ENCODE measurements at places on chromosomes 7 and 10.

DNA sequence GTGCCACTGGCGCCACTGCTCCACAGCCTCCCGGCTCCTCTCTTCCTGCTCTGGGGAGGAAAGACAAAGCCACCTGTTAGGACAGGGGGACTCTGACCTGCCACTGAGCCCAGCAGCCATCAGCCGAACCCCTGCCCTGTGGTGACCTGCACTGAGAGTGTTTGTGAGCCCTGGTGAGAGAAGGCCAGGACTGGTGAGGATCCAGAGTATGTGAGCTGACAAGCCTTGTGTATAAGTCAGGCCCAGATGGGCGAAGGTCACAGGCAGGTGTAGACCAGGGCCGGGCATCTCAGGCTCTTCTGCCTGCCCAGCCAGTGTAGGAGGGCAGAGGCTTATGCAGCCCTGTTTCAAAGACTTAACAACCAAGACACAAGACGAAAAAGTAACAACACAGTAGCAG, 12.0 kb downstream of the UCMA start:
- no peak for DNase-seq

DNA sequence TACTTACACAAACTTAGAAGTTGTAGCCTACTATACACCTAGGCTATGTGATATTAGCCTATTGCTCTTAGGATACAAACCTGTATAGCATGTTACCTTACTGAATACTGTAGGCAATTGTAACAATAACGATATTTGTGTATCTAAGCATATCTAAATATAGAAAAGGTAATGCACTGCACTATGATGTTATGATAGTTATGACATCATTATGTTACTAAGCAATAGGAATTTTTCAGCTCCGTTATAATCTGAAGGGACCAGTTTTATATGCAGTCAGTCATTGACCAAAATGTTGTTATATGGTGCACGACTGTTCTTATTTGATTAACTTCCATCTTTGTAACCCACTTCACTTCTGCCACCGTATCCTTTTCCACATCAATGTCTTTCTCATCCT, 62.0 kb downstream of the CCSER2 start:
- DNase-seq = no peak

DNA sequence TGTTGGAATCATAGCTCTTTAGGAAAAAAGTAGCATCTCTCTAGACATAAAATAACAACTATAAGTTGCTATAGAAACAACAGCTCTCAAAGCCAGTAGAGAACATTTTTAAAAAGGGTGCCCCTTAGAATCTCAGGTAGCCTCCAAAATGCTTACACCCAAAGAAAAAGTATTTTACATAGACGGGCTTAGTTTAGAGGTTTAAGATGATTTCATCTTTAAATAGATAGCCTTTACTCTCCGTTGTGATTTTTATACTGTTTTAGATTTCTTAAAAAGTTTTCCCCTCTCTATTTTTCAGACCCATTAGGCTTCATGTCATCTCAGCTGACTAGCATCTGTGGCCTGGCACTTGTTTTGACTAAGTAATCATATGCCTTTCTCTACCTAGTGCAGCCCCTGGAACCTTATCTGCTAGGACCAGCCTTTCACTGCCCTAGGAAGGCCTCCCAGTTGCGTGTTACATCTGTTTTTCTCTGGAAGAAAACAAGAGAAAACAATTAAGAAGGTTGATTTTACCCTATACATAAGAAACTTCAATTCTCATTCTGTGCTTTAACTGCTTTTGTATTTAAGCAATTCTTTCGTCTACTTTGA, 6.9 kb upstream of the BPGM start:
- no peak for DNase-seq

DNA sequence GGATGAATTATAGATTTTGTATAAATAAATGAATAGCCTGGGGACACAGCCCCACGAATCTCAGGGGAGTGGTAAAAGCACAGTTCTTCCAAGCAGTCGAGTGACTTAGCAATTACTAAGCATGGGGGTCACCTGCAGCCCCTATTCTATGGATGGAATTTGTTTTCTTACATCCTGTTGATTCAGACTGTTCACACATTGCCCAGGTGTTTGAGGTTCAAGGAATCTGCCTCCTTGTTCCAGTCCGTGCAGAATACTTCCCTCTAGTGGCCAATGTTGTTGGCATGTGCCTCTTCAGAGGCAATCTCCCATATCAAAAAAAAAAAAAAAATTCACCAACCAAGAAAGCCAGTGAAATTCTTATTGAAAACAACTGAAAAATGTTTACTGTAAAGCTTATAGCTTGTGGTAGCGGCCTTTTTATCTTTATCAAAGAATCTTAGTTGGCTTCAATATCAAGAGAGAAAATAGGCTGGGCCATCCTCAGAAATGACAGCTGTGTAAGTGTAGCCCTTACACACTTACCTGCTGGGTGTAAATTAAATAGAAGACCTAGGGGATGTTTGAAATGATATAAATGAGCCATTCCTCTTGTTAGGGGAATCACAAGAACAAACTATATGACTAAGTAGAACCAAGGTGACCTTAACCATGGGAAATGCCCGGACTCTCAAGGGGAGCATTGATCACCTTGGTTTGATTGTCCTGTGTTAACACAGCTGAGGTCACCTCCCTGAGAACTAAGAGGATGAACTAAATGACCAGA, 7.8 kb downstream of the LIPM start:
- peak; percentile 54 for DNase-seq

GRCh38 chr7:102005933-102006480, 188.6 kb downstream of the CUX1 start:
- DNase-seq = no peak

DNA sequence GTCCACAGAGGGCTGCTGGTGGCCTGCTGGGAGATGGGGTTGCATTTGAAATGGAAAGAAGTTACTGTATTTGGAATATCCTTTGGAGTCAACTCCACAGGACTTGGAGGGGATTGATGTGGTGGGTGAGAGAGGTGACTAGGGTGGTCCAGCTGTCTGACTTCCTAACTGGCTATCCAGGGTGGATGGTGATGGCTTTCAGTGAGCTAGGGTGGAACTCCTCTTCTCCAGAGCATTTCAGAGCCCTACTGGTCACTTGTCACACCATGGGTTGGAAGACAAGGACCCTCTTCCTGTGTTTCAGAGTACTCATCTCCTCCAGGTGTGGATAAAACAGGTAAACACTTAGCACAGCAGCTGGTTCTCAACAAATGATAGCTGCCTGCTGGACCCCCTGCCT, 3.3 kb upstream of the ADAMTS14 start:
- no peak for DNase-seq

DNA sequence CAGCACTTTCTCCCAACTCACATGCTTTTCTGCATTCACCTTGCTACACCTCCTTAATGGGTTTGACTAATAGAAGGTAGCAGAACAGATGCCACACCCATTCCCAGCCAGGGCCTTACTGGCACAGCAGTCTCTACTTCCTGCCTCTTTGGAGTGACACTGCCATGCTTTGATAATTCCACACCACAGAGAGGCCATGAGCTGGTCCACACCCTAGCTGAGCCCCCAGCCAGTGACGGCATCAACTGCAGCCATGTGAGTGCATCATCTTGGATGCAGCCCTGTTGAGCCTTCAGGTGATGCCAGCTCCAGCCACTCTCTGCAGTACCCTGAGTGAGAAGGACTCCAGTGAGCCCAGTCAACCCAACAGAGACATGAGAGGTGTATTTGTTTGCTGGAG, 27.5 kb upstream of the EZH2 start:
- no peak for DNase-seq

- DNase-seq = peak; percentile 79
These were observed 18.6 kb downstream of the OPALIN start for GRCh38 chr10:96339956-96340904.

GRCh38 chr10:7457478-7458316, 46.9 kb upstream of the SFMBT2 start:
- no peak for DNase-seq

DNA sequence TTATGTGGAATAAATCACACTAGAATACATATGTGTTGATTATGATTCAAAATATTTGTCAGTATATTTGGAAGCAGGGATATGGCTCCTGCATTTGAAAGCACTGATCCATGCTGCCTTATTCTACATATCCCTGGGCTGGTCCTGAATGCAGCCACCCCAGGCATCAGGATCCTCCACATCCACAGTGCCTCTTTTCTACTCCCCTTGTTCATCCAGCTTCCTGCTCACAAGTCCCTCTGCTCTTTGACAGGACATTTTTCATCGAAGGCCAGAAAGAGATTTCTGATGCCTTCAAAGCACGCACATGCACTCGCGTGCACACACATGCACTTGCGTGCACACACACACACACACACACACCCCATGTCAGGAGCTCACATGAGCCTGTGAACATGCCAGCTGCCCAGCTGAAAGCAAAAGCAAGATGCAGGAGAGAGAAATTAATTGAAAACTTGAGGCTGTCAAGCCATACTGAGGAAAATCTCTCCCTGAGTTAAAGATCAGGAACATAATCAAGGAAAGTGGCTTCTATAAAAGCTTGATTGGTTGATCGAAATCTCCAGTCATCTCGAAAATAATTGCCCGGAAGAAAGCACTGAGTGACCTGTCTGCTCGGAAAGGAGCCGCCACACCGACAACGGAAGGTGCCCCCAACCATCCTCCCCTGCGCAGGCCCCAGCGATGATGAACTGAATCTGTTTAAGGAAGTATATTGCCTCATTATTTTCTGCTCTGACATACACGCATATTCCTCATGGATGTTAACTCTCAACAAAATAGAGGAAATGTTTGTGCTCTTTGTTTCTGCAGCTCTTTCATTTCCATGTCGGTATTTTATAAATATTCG, 104.0 kb upstream of the ARID5B start:
- DNase-seq = no peak

GRCh38 chr10:23974746-23975272, 234.1 kb upstream of the KIAA1217 start:
- no peak for DNase-seq

DNA sequence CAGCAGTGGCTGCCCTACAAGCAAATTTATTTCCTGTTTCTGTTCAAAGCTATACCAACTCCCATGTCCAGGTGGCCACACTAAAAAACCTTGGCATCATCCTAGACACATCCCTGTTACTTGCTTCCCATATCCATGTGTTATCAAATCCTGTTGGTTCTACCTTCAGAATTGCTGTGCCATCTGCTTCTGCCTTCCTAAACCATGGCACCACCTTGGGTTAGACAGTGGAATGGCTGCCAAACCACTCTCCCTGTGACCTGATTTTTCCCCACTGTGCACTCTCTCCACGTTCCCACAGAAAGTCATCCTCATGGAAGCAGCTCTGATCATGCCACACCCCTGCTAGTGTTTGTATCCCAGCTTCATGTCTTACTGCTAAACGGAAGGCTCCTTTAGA, 697.6 kb upstream of the GALNT17 start:
- DNase-seq = no peak

GRCh38 chr10:92011560-92012214, 88.1 kb downstream of the BTAF1 start:
- no peak for DNase-seq

GRCh38 chr10:65742906-65743305, 1182.9 kb upstream of the LRRTM3 start:
- DNase-seq = no peak

DNA sequence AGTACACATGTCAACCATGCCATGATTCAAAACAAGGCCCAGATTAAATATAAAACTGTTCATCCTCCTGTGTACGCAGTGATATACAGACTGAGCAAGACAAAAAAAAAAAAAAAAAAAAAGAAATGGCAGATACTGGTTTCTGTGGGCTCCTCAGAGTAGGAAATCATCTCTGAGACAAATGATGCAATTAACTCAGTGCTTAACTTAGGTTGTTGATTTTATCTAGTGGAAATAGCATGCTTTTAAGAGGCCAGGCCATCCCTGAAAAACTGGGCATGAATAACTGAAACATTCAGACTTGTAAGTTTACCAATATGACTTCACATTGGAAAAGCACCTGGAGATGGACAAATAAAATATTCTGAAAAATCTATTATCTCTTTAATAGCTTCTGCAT, 69.0 kb downstream of the DKK1 start:
- no peak for DNase-seq

GRCh38 chr10:89440226-89441009, 26.1 kb downstream of the IFIT5 start:
- DNase-seq = no peak

DNA sequence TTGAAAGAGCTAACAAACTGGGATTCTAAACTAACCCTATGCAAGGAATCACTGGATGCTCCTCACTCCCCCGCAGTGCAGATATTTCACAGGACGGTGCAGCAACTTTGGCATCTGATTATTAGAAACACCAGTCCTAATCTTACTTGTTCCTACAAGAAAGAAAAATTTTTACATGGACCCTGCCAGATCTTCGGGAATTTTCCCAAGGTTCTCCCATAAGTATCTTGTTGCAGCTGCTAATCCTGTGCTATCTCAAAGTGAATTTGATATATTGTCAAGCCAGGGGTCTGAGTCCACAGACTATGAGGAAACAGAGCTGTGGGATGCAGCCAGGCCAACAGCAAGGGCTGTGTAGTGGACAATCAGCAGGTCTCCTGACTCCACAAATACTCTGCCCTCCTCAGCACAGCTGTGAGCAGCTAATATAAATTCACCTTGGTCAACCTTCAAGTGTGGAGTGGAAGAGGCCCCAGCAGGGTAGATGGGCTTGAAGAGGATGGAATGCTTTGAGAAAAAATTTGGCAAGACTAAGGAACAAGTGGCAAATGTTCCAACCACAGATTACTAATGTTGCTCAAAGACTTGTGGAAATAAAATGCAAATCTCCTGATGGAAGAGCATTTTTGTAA, 25.6 kb downstream of the VSTM4 start:
- DNase-seq = no peak

- DNase-seq = no peak
These were observed 269.0 kb upstream of the PHF14 start for GRCh38 chr7:10704653-10705052.

- no peak for DNase-seq
These were observed 43.6 kb upstream of the ZNF32 start for GRCh38 chr10:43692051-43692825.

DNA sequence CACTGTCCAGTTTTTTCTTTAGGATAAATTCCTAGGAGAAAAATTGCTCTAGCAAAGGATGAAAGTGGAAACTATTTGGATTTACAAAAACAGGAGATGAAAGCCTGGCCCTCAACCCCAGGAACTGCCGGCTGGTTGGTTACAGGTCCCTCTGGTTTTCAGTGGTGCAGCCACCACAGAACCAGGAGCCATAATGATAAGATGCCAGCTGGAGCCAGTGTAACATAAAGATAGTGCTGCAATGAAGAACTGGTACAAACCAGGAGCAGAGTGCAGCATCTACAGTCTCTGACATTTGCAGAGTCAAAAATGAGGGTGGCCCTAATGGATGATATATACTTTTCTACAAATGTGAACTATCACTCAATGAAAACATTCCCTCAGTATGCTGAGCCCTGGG, 20.4 kb upstream of the NUP42 start:
- DNase-seq = no peak

GRCh38 chr7:133987582-133987981, 139.6 kb upstream of the LRGUK start:
- no peak for DNase-seq

- no peak for DNase-seq
These were observed 37.1 kb downstream of the ELMO1 start for GRCh38 chr7:37411444-37412034.

GRCh38 chr7:65269150-65269856, 104.4 kb upstream of the ZNF92 start:
- DNase-seq = no peak

All from DND-41 (cell line).